ENCODE measurements at places on chromosomes 12 and 14.
A peak's percentile ranks its signal among the peaks of the same experiment; 100 is the strongest.

- no peak for DNase-seq
These were observed 582.6 kb downstream of the ALG10 start for GRCh38 chr12:34604631-34605509.

GRCh38 chr14:33634631-33635030 lies 316.2 kb downstream of the EGLN3 start:
- DNase-seq, result no peak

DNA sequence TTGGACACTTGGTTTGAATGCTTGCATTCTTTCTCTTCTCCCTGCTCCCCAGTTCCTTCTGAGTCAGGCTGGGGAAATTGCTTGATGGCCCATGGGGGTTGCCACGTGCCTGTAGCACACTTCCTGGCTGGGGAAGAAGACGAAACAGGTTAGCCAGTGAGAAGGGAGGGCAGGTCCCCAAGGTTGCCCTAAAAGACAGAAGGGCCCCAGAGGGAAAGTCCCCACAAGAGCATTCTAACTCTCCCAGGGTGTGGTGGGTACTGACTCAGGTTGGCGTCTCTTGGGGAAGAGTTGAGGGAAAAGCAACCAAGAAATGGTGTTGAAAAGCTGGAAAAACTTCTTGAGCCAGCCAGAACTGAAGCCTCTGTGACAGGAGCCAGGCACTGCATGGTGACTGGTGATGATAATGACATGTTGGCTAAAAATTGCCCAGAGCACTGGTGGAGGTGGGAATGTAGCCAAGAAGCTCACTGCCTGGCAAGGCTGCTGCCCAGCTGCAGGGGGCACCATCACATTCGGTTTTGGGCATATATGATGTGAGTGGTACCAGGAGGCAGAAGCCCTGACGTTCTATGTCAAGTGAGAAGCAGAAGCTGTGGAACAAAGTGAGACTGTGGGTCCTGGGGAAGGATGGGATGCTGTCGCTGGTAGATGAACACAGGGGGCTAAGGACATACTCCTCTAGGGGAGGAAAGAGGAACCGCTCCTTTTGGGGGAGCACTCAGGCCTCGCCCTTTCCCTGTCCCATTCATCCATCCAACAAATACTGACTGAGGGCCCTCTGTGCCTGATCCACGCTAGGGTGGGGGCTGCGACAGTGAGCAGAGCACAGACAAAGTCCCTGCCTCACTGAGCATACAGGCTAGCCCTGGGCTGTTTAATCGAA lies 8.1 kb upstream of the RABGGTA start:
- DNase-seq, result peak; percentile 40

- DNase-seq, result no peak
These were observed 23.6 kb downstream of the PYGL start for GRCh38 chr14:50920482-50921230.

- no peak for DNase-seq
These were observed 75.3 kb upstream of the SYT10 start for GRCh38 chr12:33514893-33515292.

GRCh38 chr14:105392131-105393090 lies 5.9 kb upstream of the TEX22 start:
- DNase-seq, result no peak

- no peak for DNase-seq
These were observed 13.8 kb upstream of the NELL2 start for GRCh38 chr12:44889926-44890325.

DNA sequence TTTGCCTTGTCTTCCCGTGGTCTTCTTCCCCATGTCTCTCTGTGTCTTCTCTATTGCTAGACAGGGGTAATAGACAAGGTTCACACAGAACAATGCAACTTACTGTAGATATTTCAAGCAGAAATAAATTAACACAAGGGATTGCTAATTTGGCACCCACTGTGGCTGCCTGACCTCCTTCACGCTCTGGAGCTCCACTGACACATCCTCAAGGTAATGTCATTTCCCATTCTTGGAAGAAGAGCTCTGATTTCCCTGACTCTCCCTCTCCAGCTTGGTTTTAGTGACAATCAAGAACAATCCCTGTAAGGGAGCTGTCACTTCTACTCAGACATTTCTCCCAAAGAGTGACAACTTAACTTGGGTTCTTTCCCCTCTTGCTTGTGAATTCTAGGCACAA lies 105.4 kb upstream of the NAP1L1 start:
- DNase-seq, result no peak

GRCh38 chr12:49868449-49868848 lies 25.5 kb upstream of the BCDIN3D start:
- no peak for DNase-seq

DNA sequence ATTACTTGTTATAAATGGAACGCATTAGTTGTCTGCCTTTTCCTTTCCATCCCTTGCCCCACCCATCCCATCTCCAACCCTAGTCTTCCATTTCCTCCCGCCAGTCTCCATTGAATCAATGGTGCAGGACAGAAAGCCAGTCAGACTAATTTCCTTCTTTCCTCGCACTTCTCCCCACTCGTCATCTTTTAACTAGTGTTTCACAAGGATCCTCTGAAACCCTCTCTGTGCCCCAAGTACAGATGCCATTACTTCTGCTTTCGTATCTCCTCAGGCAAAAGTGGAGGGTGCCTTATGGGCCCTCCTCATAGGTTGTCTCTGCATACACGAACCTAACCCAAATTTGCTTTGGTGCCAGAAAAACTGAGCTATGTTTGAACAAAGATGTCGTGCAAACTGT lies 4.2 kb downstream of the DAZAP2 start:
- DNase-seq, result no peak

DNA sequence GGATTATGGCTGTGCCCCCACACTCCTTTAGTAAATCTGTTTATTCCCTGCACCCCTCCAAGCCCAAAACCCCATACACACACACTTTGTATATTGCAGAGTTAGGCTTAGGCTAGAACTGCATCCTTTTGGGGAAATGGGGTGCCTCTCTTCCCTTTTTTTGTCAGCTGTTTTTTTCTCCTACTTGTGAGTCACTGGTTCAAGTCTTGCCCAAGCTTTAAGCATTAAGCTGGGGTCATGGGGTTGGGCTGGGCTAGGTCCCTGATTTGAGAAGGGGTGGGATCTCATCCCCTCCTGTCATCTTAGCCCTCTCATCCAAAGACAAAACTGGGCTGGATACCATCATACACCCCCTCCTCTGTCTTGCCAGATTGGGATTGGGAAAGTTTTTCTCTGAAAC lies 1.6 kb downstream of the LRP1 start:
- no peak for DNase-seq

- DNase-seq, result no peak
These were observed 30.8 kb downstream of the PLEKHG3 start for GRCh38 chr14:64734990-64735389.
